ENCODE measurements at places on chromosomes 3 and 15.

- peak; percentile 1 for DNase-seq
Observed at GRCh38 chr15:86915811-86916331, 836.2 kb downstream of the AGBL1 start.

DNA sequence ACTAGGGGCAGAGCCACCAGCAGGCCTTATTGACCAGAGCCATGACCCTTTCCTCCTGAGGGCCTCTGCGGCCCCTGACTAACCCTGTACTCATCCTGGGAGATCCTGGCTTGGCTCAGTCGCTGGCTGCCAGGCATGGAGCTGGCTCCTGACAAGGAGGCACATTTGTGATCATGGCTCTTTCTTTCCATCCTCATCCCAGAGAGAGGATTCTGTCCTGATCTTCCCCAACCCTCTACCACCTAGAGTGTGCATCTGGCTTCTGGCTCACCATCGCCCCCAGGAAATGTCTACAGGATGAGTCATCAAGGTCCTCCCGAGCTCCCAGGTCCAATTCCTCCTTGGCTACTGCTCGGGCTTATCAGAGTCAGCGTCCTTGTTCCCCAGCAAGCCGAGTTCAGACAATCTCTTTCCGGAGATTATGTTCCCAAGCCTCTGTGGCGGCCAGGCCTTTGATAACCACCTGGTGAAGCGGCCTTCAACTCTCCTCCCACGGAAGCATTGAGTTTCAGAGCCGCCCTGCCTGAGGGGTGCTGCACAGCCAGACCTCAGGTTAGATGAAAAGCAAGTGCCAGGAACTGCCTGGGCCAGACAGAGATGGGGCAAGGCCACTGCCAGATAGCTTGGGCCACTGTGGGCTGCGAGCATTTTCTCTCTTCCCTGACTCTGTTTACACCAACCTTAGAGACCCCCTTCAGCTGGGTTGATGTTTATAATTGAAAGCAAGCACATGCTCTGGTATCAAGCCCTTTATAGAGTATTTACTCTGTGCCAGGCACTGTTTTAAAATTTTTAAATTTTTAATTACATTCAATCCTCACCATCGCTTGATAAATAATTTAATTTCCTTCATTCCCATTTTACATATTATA is 44.3 kb upstream of the MRPS22 start:
- no peak for DNase-seq

DNA sequence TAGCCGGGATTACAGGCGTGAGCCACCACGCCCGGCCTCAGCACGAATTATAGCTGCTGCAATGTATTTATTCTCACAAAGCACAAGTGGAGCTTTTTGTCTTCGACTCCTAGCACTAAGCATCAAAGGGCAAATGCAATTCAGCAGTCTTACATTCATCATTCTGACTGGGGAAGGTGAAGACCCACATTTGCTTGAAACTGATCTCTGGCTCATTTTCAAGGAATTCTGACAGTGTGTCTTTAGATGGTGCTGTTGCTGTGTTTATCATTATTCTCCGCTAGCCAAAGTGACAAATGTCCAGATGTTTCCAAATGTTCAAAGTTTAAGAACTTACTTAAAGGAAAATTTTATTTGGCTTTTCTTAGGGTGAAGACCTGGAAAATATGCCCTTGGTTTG is 55.9 kb downstream of the SGO1 start:
- no peak for DNase-seq

- no peak for DNase-seq
Observed at GRCh38 chr3:43335799-43336198, 49.5 kb downstream of the SNRK start.

- DNase-seq, result no peak
Observed at GRCh38 chr3:71705681-71706080, 19.5 kb downstream of the EIF4E3 start.

DNA sequence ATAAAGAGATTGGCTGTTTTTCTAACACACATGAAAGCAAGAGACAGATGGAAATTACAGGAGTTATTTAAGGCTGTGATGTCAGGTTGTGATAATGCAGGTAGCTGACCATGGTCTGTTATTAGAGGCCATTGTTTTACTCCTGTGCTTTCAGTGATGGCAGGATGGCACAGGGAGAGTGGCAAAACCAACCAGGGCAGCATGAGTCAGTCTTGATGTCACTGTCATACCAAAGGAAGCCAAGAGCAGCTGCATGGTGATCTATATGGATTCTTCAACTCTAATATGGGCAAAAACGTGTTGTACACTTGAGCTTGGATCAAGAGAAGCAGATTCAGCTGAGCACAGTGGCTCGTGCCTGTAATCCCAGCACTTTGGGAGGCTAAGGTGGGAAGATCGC is 91.8 kb upstream of the LMOD3 start:
- no peak for DNase-seq

GRCh38 chr3:42118762-42119361 is 27.7 kb downstream of the TRAK1 start:
- DNase-seq, result no peak

DNA sequence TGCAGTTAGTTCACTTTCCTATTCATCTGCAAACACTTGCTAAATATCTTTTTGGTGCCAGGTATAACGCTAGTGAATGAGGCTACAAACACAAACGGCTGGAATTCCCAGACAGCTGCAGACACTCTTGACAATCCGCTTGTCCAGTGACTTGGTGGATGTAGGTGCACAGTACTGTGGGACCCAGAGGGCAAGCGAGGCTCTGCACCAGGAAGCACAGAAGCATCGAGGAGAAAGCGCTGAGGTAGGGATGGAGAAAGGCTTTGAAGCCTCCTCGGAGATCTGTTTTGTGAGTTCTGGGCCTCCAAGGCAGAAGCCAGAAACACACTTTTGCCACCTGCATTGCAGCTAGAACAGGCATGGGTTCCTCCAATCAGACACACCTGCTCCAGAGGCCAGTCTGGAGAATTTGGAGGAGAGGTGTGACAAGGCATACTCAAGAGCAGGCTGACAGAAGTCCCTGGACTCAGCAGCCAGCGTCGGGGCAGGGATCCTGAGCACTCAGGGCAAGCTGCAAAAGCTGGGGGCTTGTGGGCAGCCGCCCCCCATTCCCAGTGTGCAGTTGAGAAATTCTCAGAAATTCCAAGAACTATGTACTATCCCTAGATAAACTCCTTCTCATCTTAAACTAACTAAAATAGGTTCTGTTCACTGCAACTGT is 232.5 kb downstream of the OCA2 start:
- no peak for DNase-seq

GRCh38 chr15:71364117-71364584 is 248.9 kb downstream of the THSD4 start:
- DNase-seq, result no peak

GRCh38 chr3:177563792-177564191 is 366.5 kb upstream of the TBL1XR1 start:
- no peak for DNase-seq

GRCh38 chr15:73908030-73908821 is 18.0 kb upstream of the LOXL1 start:
- DNase-seq, result no peak

GRCh38 chr3:174465177-174465576 is 394.0 kb upstream of the NAALADL2 start:
- DNase-seq, result no peak

- DNase-seq, result peak; percentile 4
Observed at GRCh38 chr3:84958495-84959469, at the start of gene CADM2. Gene CADM2 (plus strand): TSS chr3:84958989.

GRCh38 chr3:133426721-133427120 is 26.9 kb downstream of the BFSP2 start:
- DNase-seq, result no peak

GRCh38 chr15:65072027-65072426 is 4.2 kb upstream of the RASL12 start:
- DNase-seq, result no peak

- DNase-seq, result no peak
Observed at GRCh38 chr15:69072906-69073305, 58.4 kb downstream of the NOX5 start.

- no peak for DNase-seq
Observed at GRCh38 chr15:37098468-37099318, 1.7 kb downstream of the MEIS2 start.

GRCh38 chr3:77042343-77042742 is 2.4 kb downstream of the ROBO2 start:
- no peak for DNase-seq

DNA sequence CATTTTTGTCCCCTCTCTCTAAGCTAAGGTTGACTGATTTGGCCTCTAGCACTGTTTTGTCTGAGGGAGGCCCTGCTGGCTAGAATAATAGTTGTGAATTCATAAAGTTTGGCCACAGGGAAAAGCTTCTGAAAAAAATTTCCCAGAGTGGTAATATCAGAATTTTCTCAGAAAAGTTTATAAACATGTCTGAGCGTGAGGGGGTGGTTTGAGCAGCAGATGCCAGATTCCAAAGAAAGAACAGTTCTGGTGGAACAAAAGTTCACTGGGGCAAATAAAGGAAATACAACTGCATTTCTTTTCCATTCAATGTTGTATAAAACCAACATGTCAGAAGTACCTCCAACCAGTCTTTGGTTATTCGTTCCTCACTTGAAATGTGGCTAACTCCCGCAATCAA is 61.2 kb downstream of the CLDN1 start:
- DNase-seq, result no peak

DNA sequence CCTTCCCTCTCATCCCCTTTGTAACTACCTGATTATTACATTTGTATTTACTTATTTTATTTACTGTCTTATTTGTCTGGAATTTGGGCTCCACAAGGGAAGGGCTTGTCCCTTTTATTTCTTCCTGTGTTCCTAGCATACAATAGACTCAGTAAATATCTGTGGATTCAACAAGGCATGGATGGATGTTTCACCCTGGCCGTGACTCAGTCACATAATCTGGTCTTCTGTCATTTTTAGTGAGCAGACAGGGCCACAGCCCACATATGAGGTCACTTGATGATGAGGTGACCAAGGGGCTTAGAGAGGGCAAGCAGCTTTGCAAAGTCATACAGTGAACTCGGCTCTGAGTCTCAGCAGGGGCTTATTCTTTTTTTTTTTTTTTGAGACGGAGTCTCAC is 7.8 kb upstream of the DAG1 start:
- no peak for DNase-seq

GRCh38 chr15:25707656-25708365 is 155.3 kb downstream of the ATP10A start:
- no peak for DNase-seq

- no peak for DNase-seq
Observed at GRCh38 chr3:129417326-129417725, 11.1 kb downstream of the EFCAB12 start.

DNA sequence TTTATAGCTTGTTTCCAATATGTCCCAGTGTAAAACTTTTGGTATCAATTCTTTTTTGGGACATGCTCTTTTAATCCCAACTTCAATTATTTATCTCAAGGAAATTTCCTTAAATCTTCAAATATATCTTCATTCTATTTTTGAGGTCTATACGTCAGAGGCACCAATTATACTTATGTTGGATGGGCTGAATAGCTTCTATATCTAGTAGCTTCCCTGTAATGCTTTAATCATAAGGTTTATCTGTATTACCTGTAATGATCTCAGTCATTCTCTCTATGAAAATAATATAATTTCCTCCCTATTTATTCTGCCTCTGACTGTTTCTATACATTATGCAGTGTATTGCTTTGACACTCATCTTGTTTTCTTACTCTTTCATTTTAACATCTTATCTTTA is 29.9 kb upstream of the MCCC1 start:
- no peak for DNase-seq

- DNase-seq, result no peak
Observed at GRCh38 chr15:95454403-95455262, 875.9 kb upstream of the NR2F2 start.

- no peak for DNase-seq
Observed at GRCh38 chr3:178494386-178494785, 41.9 kb upstream of the KCNMB2 start.

DNA sequence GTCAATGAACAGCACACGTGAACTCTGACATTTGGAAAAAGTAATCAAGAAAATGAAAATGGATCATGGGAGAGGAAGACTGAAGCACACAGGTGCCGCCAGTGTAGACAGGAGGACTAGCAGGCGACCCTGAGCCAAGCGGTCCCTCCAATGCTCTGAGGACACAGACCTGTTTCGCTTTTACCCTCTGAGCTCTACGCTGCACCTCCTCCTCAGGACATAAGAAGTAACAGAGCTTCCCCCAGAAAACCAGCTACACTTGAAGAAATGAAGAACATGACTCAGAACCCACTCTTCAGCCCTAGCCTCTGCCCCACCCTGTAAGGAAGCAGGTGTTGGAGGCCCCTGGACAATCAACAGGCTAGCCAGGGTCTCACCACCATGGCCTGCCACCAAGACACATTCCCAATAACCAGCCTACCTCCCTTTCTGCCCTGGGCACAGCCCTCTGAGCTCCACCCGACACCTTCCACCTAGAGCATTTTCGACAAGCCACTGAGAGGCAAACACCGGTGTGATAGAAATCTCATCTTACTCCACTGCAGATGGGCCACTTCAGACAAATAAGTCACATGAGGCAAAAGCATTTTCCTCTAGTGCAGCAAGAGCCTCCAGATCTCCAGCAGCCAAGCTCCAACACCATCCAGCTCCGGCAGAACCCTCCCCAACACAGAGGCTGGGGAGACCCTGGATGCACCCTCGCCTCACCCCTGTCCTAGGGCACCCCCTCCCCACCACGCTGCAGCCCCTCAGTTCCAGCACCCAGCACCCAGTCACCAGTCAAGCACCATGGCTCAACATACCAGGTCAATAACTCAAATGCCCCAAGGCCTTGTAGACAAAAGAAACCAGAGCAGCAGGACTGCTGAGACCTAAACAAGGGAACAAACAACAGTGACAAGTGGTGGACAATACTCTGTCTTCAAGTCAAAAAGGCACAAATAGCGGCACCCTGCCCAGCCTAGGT is 11.4 kb downstream of the FAM174B start:
- DNase-seq, result no peak

GRCh38 chr15:69914960-69915359 is 182.8 kb downstream of the TLE3 start:
- no peak for DNase-seq

- DNase-seq, result no peak
Observed at GRCh38 chr3:186425788-186426730, 64.0 kb upstream of the DGKG start.

GRCh38 chr15:98123834-98124233 is 163.3 kb downstream of the ARRDC4 start:
- DNase-seq, result no peak

DNA sequence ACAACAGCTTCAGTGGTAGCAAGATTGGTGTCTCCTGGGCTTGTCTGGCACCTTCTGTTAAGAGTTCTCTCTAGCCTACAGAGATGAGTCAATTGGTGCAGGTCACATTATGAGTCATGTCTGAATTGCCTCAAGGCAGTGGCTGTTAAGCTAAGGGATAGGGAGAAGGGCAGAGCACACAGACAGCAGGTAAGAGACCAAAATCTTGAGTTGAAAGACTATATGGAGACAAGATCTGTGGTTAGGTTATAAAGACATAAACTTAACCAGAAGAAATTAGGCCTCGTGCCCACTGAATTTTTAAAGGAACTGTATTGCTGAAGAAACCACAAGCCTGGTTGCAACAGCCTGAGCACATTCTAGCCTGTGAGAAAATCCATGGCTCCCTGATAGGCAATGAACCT is 19.2 kb upstream of the KPNA1 start:
- DNase-seq, result peak; percentile 10

GRCh38 chr3:141429371-141430035 is 57.3 kb upstream of the RASA2 start:
- no peak for DNase-seq

GRCh38 chr3:130384476-130385025 is 39.1 kb downstream of the COL6A5 start:
- no peak for DNase-seq
